ENCODE measurements at places on chromosomes 16 and 17.

GRCh38 chr16:3119701-3120408 is 7.5 kb downstream of the ZNF205 start:
- DNase-seq = no peak

GRCh38 chr16:50842013-50842505 is 100.2 kb downstream of the CYLD start:
- no peak for DNase-seq

DNA sequence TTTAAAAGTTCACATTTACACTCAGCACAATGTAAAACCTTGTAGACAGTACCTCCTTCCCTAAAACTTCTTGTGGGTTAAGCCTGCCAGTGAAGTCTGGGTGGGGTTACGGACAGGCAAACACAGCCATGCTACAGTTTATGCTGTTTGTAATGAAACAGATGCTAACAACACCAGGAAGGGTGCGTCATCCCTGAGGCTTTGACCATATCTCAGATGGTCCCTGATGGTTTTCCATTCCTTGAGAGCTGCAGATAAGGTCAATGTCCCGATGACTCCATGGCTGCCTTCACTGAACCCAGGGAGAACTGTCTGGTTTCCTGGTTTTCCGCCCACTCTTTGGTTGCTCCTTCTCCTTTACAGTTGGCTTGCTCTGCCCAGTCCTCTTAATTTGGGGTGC is 29.1 kb downstream of the GAS7 start:
- DNase-seq = no peak

DNA sequence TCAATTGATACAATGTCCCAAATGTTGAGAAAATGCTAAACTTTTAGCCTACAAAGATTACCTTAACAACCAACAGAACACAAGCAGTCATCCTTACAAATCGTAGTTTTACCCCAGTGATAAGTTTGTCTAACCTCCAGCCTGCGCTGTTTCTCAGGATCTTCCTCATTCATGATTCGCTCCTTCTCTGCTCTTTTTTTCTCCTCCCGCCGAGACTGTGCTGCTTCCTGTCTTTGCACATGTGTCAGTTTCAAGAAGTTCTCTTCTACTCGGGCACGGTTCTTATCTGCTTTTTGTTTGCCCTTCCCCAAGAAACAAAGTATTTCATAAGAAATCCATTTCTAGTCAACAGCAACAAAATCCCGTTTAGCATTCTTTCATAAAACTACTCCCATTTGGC is 10.2 kb upstream of the STRADA start:
- DNase-seq = peak; percentile 51

DNA sequence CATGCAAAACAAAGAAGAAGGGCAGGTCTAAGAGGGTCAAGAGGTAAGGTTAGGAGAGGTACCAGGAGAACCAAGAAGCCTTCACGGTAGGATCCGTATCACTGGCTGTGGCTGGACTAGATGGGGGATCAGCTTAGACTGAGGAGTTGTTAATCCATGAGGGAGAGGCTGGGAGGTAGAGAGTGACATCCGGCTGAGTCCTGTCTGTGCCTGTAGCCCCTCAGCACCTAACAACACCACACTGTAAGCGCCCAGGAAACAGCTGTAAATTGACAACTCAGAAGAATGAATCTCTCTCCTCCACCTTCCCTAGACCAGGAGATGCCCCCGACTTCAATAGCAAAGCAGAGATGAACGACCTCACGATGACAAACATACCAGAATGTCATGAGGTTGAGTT is 199.4 kb upstream of the RPL38 start:
- no peak for DNase-seq

GRCh38 chr17:10394201-10394887 is 21.5 kb upstream of the MYH13 start:
- no peak for DNase-seq

DNA sequence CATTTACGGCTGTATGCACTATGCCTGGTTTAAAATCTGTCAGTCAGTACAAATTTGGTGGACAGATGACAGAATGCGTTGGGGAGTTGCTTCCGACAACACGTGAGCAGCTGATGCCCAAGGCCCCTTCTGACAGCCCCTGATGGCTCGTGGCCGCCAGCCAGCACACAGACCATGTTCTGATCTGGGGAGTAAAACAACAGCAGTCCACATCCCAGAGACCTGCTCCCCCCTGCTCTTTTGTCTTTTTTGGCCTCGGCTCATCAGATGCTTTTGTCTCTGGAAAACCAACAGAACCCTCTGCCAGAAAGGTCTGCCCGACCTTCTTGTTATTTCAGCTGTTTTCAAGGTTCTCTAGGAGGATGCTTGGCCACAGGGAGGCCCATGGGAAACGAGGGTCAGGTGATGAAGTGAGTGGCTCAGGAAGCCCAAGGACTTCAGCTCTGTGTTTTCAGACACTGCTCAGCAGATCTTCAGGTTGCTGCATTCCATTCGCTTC is 10.8 kb downstream of the ARSG start:
- DNase-seq = no peak

DNA sequence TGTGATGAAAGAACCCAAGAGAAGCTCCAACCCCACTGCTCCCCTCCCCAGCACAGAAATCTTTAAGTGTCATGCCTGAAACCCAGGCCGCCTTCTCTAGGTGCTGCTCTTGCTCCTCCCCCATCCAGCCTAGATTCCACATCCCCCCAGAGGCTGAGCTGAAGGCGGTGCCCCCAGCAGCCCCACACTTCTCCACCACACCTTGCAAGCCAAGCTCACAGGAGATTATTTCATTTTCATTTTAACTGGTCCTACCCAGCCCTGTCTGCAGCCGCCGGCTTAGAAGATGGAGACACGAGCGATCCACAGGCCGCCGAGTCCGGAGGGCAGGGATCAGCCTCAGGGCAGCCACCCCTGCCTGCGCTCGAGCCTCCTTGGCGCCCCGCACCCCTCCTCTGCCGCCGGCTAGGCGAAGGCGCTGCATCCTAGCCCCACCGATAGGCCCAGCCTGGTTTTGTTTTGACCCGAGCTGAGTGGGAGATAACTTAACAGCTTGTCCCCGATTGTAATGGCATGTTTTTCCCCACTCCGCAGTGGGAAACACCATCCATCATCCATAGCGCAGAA is 125.3 kb downstream of the RBFOX3 start:
- DNase-seq = no peak
